Fibroblast of pulmonary artery (primary cell): ENCODE measurements at places on chromosomes 16 and 17.

GRCh38 chr16:2151188-2152091 lies 3.0 kb downstream of the RAB26 start:
- no peak for DNase-seq

GRCh38 chr16:1760911-1761310 lies 10.4 kb downstream of the NME3 start:
- no peak for DNase-seq

GRCh38 chr16:12891836-12892235 lies 9.6 kb upstream of the SHISA9 start:
- DNase-seq = no peak

DNA sequence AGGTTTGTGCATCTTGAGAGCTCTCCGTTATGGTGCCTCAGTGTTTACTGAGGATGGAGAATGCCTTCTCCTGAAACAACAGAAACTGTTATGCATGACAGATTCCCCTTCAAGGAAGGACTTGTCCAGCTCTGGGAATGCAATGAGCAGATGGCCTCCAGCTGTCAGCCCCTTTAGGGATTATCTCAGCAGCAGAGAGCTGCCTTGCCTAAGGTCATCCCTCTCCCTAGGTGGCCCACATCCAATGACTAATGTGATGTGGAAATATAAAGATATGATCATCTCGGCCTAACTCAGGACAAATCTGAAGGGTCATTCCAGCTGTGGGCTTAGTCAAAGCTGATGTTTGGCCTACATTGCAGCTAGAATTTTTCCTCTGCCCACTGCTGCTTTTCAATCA lies 214.3 kb upstream of the N4BP1 start:
- no peak for DNase-seq

DNA sequence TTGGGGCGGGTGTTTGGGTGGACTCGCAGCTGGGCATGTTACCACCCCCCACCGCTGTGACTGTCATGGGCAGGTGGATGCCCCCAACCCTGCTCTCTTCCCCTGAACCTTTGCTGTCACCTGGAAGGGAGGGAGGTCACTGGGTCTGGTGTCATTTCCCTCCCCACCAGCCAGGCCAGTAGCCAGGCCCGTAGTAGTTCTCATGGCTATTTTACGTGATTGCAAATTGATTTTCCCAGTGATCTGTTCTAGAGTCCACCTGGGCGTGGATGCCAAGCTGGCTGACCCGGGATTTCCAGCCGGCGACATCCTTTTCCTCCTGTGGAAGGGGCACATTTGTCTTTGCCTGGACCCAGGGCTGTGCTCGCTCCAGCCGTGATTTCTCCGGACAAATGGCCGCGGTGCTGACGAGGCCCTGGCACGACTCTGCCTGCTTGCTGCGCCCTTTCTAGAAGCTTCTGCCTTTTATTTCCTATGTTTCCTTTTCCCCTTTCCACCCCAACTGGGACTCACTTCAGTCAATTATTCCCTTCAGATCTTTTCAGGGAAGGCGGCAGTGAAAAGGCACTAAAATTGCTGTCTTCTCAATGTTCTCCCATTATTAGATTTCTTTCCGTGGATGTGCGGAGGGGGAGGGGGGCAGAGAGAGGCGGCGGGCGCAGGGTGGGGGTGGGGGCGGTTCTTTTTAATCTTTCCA lies 226.9 kb upstream of the CIBAR2 start:
- DNase-seq = no peak

GRCh38 chr17:39016193-39017153 lies 49.3 kb upstream of the FBXO47 start:
- DNase-seq = peak; percentile 66
